ENCODE measurements at places on chromosomes 5 and 9.

GRCh38 chr9:78806492-78807160 lies 509.7 kb downstream of the PSAT1 start:
- DNase-seq = no peak

- no peak for DNase-seq
Observed at GRCh38 chr5:15877914-15878313, 301.7 kb downstream of the MARCHF11 start.

DNA sequence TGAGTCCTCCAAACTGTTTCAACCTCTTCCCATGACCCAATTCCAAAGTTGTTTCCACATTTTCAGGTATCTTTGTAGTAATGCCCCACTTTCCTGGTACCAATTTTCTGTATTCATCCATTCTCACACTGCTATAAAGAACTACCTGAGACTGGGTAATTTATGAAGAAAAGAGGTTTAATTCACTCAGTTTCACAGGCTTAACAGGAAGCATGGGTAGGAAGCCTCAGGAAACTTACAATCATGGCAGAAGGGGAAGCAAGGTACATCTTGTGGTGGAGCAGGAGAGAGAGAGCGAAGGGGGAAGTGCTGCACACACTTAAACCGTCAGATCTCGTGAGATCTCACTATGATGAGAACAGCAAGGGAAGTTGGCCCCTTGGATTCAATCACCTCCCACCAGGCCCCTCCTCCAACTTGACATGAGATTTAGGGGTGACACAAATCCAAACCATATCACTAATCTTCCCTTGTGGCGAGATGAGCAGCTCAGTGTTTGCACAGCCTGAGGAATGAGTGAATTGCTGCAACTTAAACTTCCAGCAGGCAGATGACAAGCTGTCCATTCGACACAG lies 42.9 kb downstream of the TRIP13 start:
- DNase-seq = no peak

GRCh38 chr9:73805853-73806458 lies 654.3 kb downstream of the ANXA1 start:
- DNase-seq = no peak

- no peak for DNase-seq
Observed at GRCh38 chr5:83711982-83712601, 8.6 kb downstream of the HAPLN1 start.

- DNase-seq = no peak
Observed at GRCh38 chr5:21823588-21823987, 1029.6 kb downstream of the CDH12 start.

DNA sequence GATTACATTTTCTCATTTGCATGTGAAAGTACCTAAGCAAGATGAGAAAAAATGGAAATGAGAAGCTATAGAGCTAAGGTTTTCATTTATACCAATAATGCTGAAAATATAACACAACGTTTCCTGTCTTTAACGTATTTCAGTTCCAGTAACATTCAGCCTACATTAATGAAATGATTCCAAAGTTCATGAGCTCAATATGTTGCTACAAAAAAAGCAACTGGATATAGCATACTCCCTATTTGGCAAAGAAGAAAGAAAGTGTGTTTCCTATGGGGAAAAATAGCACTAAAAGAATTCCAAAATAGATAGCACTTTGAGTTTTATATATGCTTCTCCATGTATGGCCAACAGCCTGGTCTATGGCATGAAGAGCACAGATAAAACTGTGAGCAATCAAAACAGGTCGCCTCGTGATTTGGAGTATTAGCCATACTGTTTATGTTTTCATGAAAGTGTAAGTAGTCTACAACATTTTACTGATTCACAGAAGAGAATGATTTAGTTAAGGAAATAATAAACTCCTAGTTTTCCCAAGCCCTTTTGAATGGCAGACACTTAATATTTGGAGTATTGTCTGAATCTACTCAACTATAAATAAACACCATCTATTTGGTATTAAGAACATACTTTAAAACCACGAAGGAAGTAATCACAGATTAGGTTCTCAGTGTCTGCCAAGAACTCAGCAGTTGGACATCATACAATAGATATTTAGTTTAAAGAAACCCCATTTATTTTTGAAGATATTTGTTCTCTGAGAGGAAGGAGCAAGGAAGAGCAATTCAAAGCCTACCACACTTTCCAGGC lies 258.7 kb upstream of the RASA1 start:
- no peak for DNase-seq

- DNase-seq = no peak
Observed at GRCh38 chr5:35188031-35188457, 42.2 kb downstream of the PRLR start.

DNA sequence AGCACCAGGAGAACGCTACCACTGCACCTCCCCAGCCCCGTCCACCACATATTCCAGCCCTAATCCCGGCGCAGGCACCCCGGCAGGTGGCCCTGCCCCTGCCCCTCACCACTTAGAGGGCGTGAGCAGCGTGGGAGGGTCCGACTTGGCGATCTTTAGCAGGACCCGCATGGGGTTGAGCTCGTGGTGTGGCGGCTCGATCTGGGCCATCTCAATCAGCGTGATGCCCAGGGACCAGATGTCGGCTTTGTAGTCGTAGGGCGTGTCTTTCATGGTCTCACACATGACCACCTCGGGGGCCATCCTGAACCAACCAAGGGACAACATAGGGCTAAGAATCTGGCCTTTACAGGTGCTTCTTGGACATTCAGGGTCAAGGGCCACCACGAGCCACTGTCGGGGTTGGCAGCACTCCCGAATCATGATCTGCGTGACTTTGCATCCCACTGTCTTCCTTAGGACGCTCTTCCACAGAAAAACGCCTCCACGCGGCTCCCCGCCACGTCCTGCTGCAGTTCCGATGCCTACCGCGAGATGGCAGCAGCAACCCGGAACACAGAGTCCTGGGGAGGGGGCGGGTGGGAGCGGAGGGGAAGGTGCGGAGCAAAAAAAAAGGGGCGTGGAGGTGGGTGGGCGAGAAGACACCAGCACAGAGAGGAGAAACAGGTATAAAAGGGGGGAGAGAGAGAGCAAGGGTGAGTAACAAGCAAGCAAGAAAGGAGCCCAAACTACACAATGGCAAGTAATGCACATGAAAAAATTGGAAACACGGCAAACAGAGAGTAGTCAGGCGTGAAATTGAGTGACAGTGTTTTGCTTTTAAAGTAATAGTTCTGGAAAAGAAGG lies 81.3 kb downstream of the STK10 start:
- peak; percentile 39 for DNase-seq

DNA sequence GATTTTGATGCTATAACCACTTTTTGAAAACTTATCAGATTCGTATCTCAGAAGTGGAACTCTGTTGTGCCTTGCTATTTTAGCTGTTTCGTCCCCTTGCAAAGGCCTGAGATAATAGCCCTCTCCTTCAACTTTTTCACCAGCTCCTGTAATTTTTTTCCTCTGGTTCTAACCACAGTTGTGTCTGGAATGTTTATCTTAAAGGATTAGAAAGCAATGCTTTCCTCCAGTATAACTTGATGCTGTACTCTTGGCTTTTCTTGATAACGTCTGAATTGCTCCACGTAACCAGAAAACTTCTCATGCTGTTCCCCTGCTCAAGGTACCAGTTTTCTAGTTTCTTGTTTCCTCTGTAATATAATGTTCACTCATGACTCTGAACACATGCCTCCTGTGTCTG lies 209.4 kb downstream of the DTWD2 start:
- DNase-seq = no peak

- no peak for DNase-seq
Observed at GRCh38 chr9:129072171-129072570, 8.7 kb upstream of the DOLPP1 start.

GRCh38 chr5:122219436-122220166 lies 90.3 kb downstream of the ZNF474 start:
- DNase-seq = no peak

GRCh38 chr5:136563489-136563888 lies 198.1 kb upstream of the TRPC7 start:
- no peak for DNase-seq

DNA sequence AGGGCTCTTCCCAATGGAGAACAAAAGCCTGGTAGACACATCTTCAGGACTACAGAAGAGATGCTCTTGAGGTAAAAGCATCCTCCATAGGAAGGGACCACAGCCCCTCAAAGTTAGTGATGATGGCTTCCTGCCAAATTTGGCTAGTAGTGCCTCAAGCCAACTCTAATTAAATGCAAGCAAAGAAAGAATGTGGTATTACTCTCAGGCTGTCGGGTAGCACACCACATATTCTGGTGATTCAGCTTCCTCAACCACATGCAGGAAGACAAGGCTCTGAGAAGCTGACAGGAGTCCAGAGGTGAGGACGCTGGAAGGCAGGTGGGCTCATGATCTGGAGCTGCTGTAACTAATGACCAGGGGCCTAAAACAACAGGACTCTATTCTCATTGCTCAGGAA lies 37.2 kb upstream of the S1PR3 start:
- DNase-seq = peak; percentile 51

GRCh38 chr5:116115163-116115562 lies 30.3 kb downstream of the COMMD10 start:
- DNase-seq = no peak

DNA sequence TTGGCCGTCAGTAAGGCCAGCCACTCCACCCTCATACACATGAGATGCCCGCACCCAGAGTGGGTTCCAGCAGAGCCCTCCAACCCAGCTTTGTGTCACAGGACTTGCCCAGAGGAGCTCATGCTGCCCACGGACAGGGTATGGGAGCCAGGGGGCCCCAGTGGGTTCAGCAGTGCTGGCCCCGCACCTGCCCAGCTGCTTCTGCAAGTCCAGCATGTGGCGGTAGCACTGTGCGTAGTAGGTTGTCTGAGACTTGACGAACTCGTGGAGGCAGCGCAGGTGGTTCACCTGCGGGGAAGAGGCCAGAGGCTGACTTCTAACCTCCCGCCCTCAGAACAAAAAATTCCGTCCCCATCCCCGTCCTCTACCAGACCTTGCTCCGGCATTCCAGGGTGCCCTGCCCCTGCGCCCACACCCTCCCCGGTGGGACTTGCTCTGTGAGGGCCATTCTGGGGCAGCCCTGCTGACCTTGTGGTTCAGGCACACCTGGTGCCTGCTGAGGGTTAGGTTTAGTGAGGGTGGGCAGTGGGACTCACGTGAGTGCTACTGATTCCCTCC lies 18.5 kb downstream of the SH3GLB2 start:
- no peak for DNase-seq

DNA sequence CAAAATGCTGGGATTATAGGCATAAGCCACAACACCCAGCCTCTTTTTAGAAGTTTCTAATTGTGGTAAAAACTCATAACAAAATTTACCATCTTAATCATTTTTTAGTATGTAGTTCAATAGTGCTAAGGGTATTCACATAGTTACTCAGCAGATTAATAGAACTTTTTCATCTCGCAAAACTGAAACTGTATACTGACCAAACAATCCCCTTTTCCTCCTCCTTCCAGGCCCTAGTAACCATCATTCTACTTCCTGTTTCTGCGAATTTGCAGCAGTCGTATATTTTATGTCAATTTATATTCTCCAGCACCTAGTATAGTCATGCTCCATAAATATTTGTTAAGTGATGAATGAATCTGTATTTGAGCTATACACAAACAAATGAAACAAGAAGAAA lies 86.3 kb upstream of the ERBIN start:
- DNase-seq = no peak

- DNase-seq = no peak
Observed at GRCh38 chr9:121362813-121363621, 7.0 kb downstream of the STOM start.

DNA sequence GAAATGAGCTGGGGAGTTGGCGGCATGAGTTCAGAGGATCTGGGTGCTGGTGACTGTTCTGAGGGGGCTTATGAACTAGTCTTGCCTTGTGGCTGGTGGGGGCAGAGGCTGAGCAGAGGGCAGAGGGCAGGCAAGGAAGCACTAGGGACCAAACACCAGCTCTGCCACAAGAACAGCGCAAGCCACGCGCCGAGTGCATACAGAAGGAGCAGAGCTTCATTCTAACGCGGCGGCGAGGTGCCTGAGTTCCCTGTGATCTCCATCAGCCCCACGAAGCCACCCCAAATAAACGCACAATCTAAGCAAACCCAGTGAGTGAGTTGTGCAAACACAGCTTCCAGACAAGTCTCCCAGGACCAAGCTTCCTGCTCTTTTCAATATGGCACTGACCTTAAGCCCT lies 110.6 kb upstream of the ALDH1B1 start:
- no peak for DNase-seq

DNA sequence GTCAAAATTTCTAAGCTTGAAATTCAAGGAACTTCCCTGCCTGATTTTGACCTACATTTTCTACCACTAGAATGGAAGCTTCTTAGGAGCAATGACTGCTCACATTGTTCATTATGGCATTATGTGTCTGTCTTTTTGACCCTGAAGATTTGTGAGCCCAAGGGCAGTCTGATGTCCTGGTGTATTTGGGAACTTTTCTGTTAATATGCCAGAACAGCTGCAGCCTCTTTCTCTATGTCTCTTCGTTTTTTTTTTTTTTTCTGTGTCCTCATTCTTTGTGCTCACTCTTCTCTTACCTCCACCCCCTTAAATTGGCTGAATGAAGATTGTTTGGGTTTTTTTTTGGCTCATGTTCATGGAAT lies 34.8 kb upstream of the TMC1 start:
- DNase-seq = no peak

DNA sequence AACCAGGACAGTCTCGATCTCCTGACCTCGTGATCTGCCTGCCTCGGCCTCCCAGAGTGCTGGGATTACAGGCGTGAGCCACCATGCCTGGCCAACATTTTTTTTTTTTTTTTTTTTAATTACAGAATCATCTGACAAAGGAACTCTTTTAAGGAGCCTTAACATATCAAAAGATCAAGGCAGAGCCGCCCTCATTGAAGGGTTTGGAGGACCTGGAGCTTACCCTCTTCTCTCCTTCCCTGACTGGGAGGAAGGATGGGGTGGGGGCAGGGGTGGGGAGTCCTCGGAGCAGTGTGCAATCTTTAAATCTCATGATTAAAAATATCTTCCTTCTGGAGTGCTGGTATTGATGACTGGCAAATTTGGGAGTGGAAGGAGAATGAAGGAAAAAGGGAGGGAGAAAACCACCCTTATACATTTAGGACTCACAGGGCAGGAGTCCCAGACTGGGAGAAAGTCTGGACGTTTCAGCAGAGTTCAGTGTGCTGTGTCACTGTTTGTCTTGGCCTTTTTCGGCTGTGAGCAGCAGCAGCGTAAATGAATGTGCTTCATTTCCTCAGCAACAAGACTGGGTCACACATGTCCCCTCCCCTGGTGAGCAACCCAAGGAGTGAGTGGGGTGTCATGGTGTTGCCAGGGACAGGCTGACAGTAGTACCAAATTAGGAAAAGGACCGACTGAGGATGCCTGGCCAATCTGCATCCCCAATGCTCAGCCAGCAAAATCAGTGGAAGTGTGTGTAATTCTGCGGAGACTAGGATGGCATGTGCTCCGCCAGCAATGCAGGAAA lies 115.3 kb upstream of the BNC2 start:
- no peak for DNase-seq

GRCh38 chr5:147413266-147413665 lies 96.6 kb downstream of the DPYSL3 start:
- DNase-seq = no peak
